Activated naive CD4-positive, alpha-beta T cell treated with anti-CD3 and anti-CD28 coated beads, Interleukin-2, amount 50 U/mL, for 16 hours (primary cell): ENCODE measurements at places on chromosomes 6 and 20.

- no peak for DNase-seq
Measured at GRCh38 chr6:47650553-47651432, 47.6 kb upstream of the ADGRF4 start.

DNA sequence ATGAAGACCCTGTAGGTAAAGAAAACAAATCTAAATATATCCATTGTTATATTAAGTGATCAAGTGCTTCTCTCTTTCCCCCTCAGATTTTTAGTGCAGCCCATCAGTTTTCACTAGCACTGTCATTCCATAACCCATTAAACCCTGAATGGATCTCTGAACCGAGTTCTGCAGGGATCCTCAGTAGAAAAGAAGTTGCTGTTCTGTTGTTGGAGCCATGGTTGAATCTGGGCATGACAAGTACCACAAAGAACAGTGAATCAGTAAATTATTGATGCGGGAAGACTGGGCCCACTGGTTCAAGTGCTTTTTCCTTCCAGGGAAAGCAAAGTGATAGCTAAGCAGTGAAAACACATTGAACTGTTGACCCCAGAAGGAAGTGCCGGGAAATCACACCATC, 60.4 kb downstream of the LAMP5 start:
- no peak for DNase-seq

DNA sequence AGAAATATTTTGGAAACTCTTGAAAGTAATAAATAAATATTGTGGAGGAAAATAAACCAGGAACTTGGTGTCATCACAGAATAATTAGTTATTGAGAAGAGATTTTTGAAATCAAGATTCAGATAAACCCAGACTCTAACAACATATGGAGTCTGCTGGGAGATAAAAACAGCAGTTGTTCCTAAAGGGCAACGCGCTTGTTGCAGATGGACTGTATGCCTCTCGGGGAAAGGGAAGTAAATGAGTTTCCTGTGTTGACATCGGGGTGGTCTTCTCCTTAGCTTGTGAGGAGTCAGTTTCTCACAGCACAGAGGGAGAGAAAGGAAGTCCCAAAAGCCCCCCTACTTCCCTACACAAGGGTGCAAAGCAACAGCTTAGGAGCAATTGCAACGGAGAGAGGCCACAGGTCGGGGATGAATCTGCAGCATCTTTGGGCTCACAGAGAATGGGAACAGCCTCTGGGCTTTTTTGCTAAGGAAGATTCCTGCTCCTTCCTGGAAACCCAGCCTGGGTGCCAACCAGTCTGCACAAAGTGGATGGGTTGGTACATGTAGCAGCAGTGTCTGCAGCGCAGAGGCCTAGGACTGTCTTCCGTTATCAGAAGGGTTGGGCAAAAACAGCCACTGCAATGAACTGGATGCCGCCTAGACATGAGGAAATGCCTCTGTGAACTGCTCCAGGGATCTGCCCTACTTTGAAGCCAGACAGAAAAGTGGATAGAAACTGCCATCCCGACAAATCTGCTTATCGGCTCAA, 603.0 kb upstream of the NRSN1 start:
- no peak for DNase-seq

DNA sequence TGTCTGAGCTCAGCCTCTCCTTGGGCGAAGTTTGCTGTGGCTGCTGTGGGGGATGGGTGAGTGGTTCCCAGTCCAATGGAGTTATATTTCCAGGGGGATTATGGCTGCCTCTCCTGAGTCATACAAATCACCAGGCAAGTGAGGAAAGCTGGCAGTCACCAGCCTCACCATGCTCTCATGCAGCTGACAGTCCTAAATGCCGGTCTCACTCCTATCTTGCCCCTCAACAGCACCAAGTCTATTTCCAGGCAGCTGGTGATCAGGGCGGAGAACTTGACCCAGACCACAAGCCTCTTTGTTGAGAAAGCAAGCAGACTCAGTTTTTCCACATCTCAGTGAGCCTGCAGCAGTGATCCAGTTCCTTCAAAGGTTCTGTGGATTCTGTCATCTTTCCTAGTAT, 98.9 kb downstream of the TBC1D32 start:
- DNase-seq, result no peak

DNA sequence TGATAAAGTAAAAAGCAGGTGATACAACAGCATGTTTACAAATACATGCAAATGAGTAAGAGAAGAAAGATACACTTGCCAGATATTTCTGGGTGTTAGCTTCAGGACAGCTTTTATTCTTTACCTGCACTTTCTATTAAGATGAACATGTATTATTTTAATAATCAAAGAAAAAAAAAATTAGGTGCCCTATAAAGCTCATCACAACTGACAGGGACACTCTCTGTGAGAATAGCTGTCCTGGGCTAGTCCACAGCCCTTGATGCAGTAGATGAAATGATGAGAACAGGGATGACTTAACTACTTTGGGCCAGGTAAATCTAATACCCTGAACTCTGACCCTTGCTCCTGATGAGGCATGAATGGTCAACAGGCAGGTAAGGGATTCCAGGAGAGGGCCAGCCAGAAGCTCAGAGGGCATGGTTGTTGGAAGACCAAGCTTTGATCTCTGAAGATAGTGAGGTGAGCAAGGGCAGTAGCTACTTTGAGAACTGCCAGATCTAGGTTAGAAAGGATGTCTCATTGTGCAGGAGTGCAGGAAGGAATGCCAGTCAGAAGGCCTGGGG, 15.6 kb downstream of the NSFL1C start:
- DNase-seq, result no peak

GRCh38 chr6:35496036-35496840, 641 bp downstream of the TEAD3 start:
- DNase-seq, result no peak

DNA sequence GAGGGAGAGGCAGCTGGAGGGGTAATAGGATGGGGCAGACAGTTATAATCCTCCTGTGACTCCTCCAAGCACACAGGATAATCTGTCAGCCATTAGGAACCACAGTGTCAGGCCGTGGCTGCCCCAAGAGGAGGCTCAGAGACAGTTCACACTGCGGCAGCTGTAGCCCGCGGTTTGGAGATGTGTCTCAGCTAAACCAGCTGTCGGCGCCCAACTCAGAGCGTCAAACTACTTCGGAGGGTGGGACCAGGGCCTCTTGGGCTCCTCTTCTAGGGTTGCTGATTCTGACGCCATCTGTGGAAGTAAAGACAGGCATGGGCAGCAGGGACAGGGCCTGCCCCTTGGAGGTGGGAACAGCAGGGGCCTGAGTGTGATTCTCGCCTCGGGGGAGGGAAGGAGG, 309.8 kb downstream of the CDC5L start:
- no peak for DNase-seq

DNA sequence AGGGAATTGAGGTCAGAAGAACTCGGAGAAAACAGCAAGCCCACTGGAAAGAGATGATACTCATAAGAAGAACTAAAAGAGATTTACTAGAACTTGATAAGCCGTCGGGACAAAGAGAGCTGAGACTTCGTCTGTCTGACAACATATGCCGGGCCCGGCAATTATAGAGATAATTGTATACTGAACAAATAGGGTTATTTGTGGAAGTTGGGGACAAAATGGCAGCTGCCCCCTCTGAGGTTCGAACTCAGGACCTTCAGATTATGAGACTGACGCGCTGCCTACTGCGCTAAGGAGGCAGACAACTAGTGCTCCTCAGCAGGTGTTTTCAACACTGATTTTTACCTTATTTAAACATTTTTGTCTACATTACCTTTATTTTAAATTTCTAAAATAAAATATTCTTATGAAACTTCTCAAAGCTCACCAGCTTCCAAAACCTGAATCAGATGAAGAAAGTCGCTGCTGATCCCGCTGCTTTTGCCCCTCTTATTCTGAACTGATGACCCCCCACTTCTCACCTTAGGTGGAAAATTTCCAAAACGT, 29.3 kb upstream of the TRIM27 start:
- peak; percentile 67 for DNase-seq

DNA sequence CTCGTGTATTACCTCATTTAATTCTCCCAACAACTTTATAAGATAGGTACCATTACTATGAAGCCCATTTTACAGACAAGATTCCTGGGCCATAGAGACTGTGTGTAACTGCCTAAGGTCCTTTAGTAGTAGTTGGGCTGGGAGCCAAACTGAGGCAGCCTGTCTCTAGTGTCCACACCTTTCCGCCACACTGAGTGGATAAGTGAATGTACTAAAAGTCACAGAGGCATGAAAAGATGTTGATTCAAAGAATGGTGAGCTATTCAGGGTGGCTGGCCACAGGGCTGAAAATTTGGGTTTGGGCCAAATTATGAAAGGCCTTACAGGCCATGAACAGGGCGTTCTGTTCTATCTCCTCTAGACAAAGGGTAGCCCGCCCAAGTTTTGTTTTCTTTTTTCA, 11.0 kb downstream of the CD24 start:
- DNase-seq, result no peak

- DNase-seq, result no peak
Measured at GRCh38 chr6:113695516-113695915, 161.6 kb upstream of the MARCKS start.

DNA sequence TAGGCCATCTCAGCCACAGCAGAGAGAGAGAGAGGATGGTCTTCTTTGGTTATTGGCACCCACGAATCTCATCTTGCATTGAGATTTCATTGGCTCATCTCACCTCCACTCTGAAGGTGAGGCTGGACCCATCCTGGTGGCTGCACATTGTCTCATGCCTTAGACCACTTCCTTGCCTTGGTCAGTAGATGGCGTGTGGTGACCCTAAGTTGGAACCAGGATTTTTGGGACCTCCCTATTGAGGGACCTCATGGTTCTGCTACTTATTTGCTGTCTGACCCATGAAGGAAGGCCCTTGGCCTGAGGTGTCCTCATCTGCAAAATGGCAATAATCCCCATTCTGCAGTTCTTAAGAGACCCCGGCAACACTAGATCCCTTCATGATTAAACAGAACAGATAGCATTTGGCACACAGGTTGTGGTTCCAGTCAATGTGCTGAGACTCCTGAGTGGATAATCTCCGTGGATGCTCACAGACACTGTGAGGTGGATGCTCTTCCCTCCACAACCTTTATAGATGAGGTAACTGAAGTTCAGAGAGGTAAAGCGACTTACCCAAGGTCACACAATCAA, 21.5 kb upstream of the AAR2 start:
- DNase-seq, result no peak

GRCh38 chr6:20916086-20916485, 381.8 kb downstream of the CDKAL1 start:
- DNase-seq, result no peak

DNA sequence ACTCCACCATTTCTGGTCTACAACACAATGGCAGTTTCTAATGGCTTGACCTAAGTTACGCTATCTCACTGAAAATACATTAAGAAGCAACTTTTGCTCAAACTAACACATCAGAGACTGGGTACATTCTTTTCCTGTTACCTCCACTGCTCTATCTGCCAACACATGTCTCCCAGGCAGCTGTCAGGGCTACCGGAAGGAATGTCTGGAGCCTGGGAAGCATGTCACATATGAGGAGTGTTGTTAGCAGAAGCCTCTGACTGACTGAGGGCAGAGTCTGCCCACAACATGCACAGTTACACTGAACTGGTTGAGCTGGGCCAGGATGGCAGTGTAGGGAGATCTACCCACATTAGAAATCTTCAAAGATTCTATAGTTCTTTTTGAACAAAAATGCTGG, 264.5 kb downstream of the KIF16B start:
- DNase-seq, result no peak

DNA sequence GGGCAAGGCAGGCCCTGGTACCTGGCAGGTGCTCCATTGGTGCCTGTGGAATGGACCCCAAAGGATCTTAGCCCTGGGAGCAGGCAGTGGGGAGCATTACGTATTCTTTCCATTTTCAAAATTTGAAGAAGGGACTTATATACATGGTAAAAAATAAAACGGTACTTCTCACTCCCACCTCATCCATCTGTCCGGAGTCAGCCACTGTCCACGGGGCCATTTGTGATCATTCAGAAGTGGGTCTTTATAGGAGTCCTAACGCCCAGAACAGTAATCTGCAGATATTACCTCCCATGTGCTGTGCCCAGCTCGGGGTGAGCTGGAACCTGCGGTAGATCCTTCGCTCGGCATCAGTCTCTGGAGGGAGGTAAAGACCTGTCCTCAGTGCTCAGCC, 110.4 kb downstream of the SYCP2 start:
- no peak for DNase-seq

DNA sequence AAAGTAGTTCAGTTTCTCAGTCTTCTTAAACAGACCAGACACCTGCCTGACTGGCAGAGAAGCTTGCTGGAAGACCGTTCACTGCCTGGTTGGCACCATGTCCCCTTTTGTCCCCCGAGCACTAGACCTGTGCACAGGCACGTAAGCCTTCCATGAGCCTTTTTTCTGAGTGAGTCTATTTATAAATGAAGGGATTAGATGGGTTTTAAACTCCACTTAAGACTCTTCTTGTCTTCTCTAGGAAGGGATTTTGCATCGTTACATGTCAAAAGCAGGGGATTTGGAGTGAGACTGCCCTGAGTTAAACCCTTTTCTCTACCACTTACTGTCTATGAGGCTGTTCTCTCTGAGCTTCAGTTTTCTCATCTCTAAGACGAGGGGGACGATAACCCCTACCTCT, 37.6 kb downstream of the STK35 start:
- no peak for DNase-seq

GRCh38 chr6:34051331-34051919, 94.5 kb downstream of the GRM4 start:
- DNase-seq, result no peak

- no peak for DNase-seq
Measured at GRCh38 chr20:15913391-15914025, 659.7 kb downstream of the KIF16B start.

GRCh38 chr6:90256698-90257485, 39.8 kb downstream of the BACH2 start:
- no peak for DNase-seq

GRCh38 chr6:129032602-129033001, 149.7 kb downstream of the LAMA2 start:
- no peak for DNase-seq

DNA sequence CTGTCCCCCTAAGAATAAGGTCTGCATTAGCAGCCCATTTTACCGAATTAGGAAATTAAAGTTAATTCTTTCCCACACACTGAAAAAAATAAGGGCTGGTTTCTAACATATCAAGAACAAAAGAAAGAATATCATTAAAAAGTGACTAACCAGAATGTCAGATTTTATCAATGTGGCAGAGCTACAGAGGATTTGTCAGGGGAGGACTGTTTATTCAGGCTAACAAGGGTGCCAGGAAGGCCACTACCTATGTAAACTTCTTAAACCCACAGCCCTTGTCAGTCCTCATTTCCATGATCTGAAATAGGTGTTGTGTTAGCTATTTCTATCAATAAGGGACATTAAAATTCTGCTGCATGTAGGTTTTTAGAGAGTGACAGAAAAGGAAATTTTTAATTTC, 76.4 kb downstream of the BACH2 start:
- no peak for DNase-seq

GRCh38 chr20:64188091-64188490, 23.8 kb downstream of the MYT1 start:
- DNase-seq, result no peak
